Heart right ventricle (tissue), 16 donors: ENCODE measurements at places on chromosomes 16 and 17. TPM values are rescaled to one million over a fixed set of nuclear protein-coding genes. Genes with fewer than 3 reads are reported as not detected.

The ZSCAN10 gene
- 0.07 TPM for polyA plus RNA-seq

The PIK3R6 gene
- 0.58 TPM for polyA plus RNA-seq

The RNFT1 gene
- polyA plus RNA-seq = 17.3 TPM

The CCL1 gene
- not detected for polyA plus RNA-seq

The CPNE7 gene
- 0.33 TPM for polyA plus RNA-seq

The FAM83G gene
- 5.5 TPM for polyA plus RNA-seq

The CACNA1H gene
- polyA plus RNA-seq = 8.7 TPM

The C16orf54 gene
- 0.29 TPM for polyA plus RNA-seq

The OR2C1 gene
- not detected for polyA plus RNA-seq

DNA sequence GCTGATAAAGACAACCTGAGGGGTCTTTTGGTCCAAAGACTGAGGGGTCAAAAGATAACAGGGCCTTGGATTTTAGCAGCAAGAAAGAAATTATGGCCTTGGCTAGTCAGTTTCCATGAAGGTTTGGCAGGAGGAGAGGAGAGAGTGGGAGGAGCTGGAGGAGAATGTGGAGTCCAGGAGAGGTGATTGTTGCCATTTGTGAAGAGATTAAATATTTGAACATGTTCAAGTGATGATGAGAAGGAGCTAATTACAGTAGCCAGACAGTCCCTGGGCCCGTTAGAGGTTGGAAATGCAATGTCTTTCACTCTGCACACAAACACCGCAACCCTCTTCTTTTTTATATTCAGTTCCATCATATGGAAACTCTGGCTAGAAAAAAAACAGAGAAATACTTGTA lies 68.6 kb downstream of the TNRC6C start:
- no peak for DNase-seq

DNA sequence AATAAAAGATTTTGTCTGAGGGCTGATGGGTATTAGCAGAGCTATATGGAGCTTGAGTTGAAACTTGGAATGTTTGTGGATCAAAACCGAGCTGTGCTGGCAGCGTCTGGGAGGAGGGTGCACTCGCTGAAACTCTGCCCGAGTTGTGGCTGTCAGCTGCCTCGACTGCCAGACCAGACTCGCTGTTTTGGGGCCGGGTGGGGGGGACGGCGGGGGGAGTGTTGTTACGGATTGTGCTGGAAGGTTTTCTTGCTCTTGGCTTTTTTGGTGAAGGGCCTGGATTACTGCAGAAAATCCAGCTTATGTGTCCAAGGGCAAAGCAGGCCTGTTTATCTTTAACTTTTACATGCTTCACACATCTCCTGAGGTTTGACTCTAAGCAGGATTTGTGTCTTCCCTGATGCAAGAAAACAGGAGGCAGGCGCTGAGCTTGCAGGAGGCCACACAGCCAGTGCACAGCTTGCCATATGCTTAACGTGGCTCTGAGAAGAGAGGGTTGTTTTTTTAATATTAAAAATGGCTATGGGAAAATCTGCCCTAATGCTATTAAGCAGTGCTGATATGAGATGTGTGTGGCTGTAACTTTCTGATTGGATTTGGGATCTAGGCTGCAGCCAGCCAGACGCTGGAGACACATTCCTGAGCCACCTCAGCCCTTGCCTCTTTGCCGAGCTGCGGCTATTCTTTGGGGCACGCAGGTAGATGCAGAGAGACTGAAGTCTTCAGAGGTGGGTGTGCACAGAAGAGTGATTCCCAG lies 20.5 kb upstream of the RPTOR start:
- no peak for DNase-seq

DNA sequence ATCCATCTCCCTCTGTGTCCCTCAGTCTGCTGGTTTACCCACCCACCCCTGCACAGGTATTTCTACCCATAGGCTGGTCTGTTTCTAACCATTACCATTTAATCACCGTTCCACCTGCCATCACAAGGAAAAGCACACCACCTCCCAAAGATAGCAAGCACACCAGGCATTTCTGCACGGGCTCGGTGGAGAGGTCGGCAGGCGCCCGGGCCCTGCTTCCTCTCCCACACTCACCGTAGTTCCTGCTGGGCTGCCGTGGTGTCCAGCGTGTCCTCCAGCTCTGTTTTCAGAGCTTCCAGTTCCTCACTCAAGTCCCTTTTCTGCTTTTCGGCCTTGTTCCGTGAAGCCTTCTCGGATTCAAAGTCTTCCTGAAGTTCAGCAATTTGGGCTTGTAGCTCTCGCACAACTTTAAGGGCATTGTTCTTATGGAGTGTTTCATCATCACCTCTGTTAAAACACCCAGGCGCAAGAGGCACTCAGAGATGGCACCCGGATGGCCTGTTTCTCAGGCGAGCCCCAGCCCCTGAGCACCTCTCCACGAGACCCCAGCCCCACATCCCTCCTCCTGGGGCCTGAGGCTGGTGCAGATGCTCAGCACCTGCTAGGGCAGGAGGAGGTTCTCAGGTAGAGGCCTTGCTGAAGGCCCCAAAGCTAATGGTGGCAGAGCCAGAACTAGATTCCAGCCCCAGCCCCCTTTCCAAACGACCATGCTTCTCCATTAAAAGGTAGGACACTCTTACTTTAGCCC lies 69.0 kb downstream of the NDEL1 start:
- DNase-seq = no peak

GRCh38 chr16:3098459-3099394 lies at the start of gene ZSCAN10:
ZSCAN10 (minus strand) TSS chr16:3099294; CDS start chr16:3092937, 6,357 bp downstream.
- DNase-seq = no peak

- no peak for DNase-seq
Measured at GRCh38 chr16:26614237-26614841, 452.4 kb upstream of the C16orf82 start.

- no peak for DNase-seq
Measured at GRCh38 chr17:12104831-12105230, 84.2 kb downstream of the MAP2K4 start.

DNA sequence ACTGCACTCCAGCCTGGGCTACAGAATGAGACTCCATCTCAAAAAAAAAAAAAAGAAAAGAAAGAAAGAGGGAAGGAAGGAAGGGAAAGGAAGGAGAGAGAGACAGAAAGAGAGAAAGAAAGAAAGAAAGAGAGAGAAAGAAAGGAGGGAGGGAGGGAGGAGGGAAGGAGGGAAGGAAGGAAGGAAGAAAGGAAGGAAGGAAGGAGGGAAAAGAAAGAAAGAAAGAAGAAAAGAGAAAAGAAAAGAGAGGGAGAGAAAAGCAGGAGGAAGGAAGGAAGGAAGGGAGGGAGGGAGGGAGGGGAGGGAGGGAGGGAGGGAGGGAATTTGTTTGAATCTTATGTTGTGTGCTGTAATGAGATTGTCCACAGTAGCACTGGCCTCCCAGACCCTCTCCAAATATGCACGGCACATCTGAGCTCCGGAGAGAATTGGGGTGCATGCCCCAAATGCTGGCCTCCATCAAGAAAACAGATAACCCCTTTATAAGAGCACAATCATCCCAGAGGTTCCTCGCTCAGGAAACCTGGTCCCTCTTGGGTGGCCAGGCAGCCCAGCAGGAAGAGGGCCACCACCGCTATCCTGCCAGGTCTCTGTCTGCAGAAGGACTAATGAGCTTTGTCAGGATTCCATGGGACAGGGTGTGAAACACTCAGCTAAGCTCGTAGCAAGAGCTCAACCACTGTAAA lies 8.8 kb upstream of the EIF1 start:
- DNase-seq = no peak

DNA sequence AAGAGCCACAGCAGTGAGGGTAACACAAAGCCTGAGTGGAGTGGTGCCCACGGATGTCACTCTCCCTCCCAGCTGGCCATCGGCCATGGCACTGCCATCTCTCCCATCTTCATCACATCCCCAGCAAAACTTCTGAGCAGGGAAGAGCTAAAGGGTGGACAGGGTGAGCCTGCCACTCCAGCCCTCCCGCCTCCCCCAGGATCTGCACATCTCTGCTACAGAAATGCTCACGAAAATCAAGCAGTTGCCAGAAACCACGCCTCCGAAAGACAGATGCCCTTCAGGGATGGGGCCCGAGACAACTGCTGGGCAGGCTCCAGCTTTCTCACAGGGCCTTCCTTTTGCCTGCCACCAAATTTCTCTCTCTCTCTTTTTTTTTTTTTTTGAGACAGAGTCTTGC lies 3.6 kb downstream of the GRIN2C start:
- no peak for DNase-seq

- DNase-seq = no peak
Measured at GRCh38 chr17:42386777-42387657, 1.2 kb downstream of the STAT3 start.

GRCh38 chr17:66002812-66003211 lies 189.1 kb downstream of the CEP112 start:
- DNase-seq = no peak

- DNase-seq = no peak
Measured at GRCh38 chr16:48613061-48613957, 3.3 kb upstream of the N4BP1 start.

DNA sequence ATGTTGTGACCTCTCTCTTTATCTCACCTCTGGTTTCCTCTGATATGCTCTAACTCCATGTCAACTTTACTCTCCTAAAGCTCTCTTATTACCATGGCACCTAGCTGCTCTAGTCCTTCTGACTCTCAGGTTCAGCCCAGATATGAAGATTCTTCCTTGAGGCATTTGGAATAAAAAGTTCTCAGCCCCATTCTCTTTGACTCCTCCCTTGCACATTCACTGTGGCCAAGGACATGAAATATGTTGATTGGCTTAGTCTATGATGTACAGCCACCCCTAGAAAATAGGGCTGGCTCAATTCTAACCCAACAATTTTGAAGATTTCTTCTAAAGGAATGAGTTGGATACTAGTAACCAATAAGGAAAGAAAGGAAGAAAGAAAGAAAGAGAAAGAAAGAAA lies 20.8 kb upstream of the GAS7 start:
- DNase-seq = no peak

DNA sequence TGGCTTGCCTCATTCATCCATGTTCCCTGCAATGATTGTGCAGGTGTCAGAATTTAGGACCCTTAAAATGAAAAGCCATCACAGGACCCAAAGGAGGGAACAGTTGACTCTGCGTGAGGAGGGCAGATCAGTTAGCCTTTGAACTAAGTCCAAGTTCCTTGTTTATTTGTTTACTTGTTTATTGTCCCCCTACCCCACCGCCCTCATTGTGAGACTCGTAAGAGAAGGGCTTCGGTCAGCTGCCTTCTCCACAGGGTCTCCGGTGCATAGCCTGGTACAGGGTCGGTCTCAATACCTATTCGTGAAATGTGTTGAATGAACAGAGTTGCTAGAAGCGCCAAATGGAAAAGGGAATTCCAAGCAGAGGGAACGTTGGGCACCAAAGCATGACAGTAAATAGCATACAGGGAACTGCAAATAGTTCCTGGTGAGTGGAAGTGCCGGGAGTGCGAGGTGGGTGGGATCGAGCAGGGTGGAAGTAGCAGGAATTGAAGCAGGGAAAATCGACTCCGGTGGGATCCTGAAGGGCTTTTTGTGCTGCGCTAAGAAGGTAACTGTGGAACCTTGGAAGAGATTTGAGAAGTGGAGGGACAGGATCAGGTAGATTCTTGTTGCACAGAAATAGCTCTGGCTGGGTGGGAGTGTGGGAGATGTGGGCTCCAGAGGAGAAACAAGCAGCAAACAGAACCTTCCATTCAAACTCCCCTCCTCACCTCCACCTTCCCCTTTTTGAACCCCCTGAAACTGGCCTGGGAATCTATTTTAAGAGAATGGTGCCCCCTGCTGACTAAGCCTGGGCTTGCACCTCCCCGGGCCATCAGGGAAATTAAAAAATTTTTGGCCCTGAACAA lies 12.7 kb downstream of the SLC35B1 start:
- DNase-seq = peak; percentile 54

- DNase-seq = no peak
Measured at GRCh38 chr17:27531469-27531961, 75.3 kb downstream of the KSR1 start.

- no peak for DNase-seq
Measured at GRCh38 chr17:73463821-73464220, 152.0 kb upstream of the CDC42EP4 start.

GRCh38 chr16:57392694-57393093 lies 11.9 kb upstream of the CCL17 start:
- no peak for DNase-seq

GRCh38 chr17:66971264-66971663 lies 6.8 kb downstream of the CACNG4 start:
- no peak for DNase-seq

DNA sequence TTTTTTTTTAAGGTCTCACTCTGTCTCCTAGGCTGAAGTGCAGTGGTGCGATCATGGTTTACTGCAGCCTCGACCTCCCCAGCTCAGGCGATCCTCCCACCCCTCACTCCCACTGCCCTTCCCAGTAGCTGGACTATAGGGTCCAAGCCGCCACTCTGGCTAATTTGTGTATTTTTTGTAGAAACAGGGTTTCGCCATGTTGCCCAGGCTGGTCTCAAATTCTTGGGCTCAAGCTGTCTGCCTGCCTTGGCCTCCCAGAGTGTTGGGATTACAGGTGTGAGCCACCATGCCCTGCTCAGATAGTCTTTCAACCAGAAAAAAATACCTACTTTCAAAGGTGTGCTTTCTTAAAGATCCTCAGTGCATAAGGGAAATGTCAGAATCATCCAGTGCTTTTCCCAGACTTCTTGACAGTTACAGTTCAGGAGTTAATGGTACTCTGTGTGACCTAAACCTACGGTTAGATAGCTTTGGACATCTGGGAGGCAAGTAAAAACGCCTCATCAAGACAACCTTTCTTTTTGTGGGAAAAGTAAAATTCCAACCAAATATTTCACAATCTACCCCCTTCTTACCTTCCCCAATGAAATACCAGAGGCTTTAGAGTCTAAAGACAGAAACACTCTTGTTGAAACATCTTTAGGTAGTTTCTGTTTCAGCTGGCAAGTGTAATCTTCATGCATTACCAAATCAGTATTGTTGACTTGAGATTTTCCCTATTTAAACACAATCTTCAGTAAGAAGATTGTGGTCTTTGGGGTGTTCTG lies 6.8 kb downstream of the RSPRY1 start:
- DNase-seq = no peak

GRCh38 chr17:3929181-3929580 lies 12.9 kb upstream of the P2RX1 start:
- no peak for DNase-seq

DNA sequence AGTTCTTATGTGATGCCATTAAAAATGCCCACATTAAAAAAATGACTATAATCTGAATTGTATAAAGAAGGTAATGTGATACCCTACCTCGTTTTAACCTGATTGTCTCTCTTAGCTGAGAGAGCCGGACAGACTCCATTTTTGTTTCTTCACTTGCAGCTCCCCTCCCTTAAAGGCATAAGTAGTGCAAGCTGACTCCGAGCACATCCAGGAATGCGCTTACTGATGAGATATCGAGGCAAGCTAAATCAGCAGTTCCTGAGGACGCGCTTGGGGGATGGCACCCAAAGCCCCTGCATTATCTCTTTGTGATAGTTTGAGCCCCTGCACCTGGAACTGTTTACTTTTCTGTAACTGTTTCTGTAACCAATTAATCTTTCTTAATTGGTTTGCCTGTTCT lies 6.3 kb downstream of the KRT24 start:
- no peak for DNase-seq
